Activated naive CD8-positive, alpha-beta T cell treated with anti-CD3 and anti-CD28 coated beads, Interleukin-2, amount 50 U/mL, for 16 hours (primary cell): ENCODE measurements at places on chromosomes 3 and 15.

DNA sequence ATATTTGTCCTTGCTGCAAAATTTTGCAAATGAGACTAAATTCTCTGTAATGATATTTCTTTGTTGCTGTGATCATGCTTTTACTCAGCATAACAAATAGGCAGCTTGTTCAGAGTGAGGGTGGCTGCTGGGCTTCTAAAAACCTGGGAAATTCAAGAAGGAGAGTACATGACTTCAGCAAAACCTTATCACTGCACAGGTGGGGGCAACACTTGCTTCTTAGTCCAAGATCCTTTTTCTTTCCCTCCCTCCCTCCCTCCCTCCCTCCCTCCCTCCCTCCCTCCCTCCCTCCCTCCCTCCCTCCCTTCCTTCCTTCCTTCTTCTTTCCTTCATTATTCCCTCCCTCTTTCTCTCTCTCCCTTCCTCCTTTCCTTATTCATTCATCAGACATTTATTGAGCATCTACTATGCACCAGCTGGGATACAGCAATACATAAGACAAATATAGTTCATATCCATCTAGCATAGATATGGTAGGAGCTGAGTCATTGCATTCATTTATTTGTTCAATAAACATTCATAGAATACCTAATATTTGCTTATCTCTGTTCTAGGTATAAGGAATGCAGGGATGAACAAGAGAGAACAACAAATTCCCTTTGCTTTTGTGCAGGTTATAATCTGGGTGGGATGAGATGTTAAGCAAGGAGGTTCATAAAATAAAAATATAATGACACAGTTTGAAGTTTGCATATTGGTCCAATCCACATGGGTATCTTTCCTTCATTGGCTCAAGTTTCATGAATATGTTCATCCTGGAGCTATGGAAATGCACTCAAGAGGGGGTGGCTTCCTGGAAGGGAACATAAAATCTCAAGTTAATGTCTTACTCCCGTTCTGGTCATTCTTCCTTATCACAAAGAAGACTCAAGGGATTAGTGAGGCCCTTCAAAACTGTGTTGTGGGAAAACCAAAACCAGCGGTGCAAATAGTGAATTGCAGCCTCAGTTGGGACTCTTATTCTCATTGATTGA is 210.7 kb downstream of the PDCD6IP start:
- no peak for DNase-seq

DNA sequence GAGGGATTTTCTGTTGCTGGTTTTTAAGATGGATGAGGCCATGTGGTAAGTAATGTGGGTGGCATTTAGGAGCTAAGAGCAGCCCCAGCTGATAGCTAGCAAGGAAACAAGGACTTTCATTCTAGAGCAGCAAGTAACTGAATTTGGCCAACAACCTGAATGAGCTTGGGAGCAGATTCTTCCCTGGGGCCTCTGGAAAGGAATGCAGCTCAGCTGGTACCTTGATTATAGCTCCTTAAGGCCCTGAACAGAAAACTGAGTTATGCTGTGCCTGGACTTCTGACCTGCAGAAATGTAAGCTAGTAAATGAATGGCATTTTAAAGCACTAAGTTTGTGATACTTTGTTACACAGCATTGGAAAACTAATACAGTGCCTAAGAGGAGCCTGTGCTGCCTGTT is 565.5 kb downstream of the PDCD6IP start:
- no peak for DNase-seq

GRCh38 chr3:38479431-38480092 is 16.6 kb upstream of the EXOG start:
- no peak for DNase-seq

DNA sequence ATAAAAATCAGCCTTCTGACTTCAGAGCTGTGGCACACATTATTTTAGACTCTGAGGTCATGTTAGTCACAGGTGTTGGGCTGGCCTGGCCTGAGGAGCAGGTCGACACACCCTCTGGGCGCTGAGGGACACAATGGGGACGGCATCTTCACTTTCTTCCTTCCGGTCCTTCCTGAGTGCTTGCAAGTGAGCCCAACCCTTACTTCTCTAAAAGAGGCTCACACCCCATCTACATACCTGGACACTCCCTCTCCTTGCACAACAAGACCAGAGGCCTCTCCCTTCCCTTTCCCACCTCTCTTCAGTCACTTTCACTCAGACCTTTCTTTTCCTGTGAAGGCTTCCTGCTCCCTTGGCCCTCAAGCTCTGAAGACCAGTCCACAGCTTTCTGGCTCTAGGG is 85.4 kb downstream of the XXYLT1 start:
- no peak for DNase-seq

DNA sequence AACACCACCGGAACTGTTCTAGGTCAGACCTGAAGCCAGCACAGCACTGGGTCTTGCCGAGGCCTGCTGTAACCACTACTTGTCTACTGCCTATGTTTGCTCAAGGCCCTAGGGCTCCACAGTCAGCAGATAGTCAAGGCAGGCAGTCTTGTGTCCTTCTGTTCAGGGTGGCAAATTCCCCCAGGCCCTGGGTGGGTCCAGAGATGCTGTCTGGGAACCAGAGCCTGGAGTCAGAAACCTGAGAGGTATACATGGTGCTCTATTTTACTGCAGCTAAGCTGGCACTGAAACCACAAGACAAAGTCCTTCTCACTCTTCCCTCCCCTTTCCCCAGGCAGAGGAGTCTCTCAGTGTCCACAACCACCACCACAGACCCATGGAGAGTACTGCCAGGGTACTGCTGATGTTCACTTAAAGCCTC is 89.9 kb downstream of the BBX start:
- no peak for DNase-seq

DNA sequence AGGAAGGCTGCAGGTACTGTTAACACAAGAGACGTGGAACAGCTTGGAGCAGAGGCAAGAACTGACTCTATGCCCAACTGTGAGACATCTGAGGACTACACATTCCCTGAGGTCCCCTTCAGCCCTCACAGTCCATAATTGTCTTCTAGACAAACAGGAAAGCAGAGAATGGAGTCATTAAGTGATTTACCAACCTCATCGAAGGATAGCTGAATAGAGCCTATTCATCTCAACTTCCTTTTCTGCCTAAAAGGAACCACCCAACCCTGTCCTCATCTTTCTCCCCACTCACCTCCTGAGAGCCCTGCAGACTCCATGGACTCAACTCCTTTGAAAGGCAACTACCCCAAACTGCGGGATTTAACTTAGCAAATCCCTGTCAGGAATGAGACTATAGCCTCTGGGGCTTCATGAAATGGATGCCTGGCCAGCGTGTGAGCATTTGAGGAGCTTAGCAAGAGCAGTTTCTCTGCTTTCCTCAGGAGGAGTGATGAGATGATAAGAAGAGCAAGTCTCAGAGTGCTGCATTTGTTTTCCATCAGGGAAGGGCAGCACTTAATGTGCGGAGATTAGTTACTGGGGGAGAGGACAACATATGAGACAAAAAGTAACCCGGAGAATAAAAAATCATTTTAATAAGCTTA is 61.5 kb upstream of the FILIP1L start:
- DNase-seq = no peak

DNA sequence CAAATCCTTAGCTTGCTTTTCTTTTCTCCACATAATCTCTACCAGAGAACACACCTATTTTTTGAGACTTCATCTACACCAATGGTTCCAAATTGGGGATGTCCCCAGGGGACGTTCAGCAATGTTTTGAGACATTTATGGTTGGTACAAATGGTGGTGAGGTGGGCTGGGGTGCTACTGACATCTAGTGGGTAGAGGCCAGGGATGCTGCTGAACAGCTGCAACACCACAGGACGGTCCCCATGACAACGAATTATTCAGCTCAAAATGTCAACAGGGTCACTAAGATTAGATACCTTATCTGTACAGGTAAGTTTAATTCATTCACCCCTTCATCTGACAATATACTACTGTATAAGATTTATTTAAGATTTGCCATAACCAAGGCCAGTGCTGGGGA is 14.4 kb downstream of the GK5 start:
- DNase-seq = no peak

- no peak for DNase-seq
Measured at GRCh38 chr3:20405744-20406143, 219.7 kb upstream of the SGO1 start.

- no peak for DNase-seq
Measured at GRCh38 chr3:149363053-149363452, 14.4 kb downstream of the TM4SF1 start.
